ENCODE measurements at places on chromosomes 16 and 17. TPM values are rescaled to one million over a fixed set of nuclear protein-coding genes. Genes with fewer than 3 reads are reported as not detected.

The MEFV gene
- total RNA-seq, result 1.2 TPM

The KRT9 gene
- not detected for total RNA-seq

The FLII gene
- 528 TPM for total RNA-seq

The ZNF469 gene
- total RNA-seq, result 1.2 TPM

The PLA2G10 gene
- total RNA-seq, result not detected

The CBX4 gene
- total RNA-seq, result 14.1 TPM

The KCNG4 gene
- total RNA-seq, result not detected

DNA sequence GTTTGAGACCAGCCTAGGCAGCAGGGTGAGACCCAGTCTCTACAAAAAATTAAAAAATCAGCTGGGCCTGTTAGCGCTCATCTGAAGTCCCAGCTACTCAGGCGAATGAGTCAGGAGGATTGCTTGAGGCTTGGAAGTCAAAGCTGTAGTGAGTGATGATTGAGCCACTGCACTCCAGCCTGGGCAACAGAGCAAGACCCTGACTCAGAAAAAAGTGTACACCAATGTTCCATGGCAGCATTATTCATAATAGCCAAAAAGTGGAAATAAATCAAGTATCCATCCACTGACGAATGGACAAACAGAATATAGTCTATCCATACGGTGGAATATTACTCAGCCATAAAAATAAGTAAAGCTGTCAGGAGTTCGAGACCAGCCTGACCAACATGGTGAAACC lies 2.6 kb downstream of the NMRAL1 start:
- no peak for DNase-seq

GRCh38 chr17:76685366-76685765 lies 25.4 kb downstream of the MXRA7 start:
- DNase-seq, result no peak

GRCh38 chr17:64063088-64063487 lies 42.7 kb upstream of the ICAM2 start:
- no peak for DNase-seq

DNA sequence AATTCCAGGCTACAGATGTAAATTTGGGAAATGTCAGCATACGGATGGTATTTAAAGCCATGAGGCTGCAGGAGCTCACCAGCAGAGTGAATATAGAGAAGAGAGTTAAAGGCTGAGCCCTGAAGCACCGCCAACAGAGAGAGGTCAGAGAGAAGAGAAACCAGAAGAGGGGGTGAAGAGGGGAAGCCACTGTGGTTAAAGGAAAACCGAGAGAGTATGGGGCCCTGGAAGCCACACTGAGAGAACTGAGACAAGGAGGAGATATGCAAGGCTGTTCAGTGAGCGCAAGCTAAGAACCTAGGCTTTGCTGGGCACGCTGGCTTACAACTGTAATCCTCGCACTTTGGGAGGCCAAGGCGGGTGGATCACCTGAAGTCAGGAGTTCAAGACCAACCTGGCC lies 24.6 kb downstream of the COPRS start:
- DNase-seq, result no peak

DNA sequence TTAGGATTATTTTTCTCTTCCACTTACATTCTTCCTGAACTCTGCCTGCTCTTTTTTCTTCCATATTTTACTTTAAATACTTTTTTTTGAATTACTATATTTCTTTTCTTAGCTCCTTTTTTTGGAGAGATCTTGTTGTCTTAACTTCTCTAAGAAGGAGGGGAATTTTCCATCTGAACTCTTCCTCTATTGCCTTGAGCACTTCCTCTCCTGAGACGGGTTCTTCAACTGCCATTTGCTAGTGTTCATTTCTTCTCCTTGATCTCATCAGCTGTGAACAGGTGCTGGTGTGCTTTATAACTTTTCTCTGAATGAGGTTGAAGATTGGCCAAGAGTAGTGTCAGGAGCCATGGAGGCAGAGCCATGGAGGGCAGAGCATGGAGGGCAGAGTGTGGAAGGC lies 15.1 kb upstream of the CD300LD start:
- no peak for DNase-seq

DNA sequence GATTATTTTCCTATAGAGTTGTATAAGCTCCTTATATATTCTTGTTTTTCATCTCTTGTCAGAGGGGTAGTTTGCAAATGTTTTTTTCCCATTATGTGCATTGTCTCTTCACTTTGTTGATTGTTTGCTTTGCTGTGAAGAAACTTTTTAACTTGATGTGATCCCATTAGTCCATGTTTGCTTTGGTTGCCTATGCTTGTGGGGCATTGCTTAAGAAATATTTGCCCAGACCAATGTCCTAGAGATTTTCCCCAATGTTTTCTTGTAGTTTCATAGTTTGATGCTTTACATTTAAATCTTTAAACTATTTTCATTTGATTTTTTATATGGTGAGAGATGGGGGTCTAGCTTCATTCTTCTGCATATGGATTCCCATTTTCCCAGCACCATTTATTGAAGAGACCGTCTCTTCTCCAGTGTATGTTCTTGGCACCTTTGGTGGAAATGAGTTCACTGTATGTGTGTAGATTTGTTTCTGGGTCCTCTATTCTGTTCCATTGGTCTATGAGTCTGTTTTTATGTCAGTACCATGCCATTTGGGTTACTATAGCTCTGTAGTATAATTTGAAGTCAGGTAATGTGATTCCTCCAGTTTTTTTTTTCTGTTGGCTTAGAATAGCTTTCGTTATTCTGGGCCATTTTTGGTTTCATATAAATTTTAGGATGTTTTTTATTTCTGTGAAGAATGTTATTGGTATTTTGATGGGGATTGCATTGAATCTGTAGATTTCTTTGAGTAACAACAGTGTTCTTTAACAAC lies 165.8 kb downstream of the ABCA8 start:
- DNase-seq, result no peak

DNA sequence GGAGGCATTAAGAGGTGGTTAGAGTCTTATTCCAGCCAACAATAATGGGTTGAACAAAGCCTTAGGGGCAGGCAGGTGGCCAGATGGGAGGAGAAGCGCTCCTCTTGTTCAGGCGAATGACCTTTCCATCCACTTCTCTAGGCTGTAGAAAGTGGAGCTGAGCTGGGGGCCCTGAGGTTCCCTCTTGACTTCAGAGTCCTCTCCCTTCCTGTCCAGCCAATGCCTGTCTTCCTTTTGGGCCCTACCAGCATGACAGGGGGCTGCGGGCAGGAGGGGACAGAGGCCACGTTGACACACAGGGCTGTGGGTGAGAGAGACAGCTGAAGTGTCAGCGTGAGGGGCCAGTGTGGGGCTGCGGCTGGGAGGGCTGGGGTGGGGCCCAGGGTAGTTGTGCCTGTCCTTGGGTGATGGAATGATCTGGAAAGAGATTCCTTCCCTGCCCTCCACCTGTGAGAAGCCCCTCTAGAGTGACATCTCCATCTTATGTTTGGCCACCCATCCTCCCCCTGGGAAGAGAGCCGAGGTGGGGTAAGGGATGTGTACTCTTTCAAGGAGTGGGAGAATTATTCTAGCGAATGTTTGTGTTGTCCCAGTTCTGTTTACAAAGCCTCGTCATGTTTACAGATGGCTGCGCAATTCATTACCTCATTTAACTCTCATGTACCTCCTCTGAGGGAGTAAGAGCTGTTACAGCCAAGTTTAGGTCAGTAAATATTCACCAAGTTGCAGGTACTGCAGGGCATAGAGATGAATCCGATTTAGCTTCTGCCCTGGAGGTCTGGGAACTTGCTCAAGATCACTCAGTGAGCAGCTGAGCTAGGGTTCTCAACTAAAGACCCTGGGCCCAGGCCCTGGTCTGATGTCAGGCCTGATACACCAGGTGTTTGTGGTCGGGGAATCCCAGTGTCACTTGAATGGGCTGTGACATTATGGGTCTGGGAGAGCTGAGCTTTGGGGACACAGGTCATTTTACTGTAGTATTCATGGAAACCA lies 3.3 kb downstream of the ERBB2 start:
- DNase-seq, result no peak

GRCh38 chr17:72099919-72100318 lies 20.9 kb upstream of the SOX9 start:
- DNase-seq, result no peak

DNA sequence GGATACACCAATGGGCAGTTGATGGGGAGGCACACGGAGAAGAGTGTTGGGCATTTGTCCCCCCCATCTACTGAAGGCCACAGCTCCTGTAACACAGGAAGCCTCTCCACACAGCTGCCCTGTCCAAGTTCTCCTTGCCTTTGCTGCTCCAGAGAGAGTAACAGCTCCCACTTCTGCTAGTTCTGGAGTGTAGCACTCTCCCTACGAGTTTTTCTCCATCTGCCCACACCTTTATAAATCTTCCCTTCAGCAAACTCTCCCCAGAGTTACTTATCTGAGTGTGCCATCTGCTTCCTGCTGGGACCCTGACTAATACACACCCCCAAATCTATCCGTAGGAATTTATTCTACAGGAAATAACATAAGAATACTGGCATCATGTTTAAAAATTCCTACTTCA lies 42.6 kb upstream of the ERN1 start:
- no peak for DNase-seq

- peak; percentile 47 for DNase-seq
These were observed 19.5 kb downstream of the CDH11 start for GRCh38 chr16:65102326-65102725.

GRCh38 chr16:58317608-58318152 lies 22.9 kb upstream of the PRSS54 start:
- no peak for DNase-seq

DNA sequence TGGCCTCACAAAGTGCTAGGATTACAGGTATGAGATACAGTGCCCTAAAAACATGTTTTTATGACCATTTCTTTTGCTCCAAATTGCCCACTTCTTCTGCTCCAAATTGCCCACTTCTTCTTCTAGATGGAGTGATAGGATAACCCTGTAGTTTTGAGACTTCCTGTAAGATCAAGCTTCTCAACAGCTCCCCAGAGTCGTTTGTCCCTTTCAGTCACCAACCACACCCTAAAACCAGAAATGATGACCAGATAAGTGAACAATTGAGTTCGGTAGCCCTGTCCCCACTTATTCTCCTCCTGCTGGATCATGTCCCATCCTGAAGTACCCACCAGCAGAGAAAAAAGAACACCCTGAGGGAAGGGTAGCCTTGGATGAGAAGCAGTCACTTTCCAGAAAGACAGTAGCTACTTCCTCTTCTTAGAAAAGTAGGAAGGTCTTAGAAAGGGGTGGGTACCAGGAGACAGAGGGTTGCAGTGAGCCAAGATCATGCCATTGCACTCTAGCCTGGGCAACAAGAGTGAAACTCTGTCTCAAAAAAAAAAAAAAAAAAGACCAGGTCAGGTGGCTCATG lies 2.5 kb downstream of the ODAD4 start:
- DNase-seq, result no peak

DNA sequence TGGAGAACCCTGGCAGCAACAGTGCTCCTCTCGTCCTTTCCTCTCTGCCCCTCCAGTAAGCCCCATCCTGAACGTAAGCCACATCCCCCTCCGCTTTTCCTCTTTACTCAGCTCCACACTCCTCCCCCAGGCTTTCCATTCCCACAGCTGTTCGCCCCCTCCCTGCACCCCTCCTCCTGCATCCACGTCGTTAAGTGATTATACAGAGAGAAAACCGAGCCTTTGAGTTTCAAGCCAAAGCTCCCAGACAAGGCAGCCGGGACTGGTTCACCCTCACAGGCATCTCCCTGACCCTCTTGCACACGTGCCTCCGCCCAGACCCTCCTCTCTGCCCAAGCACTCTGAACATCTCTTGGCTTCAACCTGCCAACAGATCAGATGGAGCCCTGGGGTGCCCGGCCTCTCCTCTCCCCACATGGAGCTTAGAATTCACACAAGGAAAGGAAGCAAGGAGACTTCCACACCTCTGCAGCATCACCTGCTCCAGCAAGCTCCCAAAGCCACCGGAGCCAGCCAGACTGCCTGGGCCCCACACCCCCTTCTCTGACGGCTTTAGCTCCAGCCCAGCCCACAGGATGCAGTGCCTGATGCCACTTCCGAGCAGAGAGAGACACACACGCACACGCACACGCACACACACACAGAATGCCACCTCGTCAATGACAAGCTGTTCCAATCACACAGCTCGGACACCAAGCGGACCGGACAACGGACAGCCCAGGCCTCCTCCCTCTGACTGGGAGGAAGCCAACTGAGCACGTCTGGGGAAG lies 99.9 kb upstream of the CCL2 start:
- no peak for DNase-seq

GRCh38 chr16:24652803-24653202 lies 76.6 kb upstream of the TNRC6A start:
- no peak for DNase-seq

DNA sequence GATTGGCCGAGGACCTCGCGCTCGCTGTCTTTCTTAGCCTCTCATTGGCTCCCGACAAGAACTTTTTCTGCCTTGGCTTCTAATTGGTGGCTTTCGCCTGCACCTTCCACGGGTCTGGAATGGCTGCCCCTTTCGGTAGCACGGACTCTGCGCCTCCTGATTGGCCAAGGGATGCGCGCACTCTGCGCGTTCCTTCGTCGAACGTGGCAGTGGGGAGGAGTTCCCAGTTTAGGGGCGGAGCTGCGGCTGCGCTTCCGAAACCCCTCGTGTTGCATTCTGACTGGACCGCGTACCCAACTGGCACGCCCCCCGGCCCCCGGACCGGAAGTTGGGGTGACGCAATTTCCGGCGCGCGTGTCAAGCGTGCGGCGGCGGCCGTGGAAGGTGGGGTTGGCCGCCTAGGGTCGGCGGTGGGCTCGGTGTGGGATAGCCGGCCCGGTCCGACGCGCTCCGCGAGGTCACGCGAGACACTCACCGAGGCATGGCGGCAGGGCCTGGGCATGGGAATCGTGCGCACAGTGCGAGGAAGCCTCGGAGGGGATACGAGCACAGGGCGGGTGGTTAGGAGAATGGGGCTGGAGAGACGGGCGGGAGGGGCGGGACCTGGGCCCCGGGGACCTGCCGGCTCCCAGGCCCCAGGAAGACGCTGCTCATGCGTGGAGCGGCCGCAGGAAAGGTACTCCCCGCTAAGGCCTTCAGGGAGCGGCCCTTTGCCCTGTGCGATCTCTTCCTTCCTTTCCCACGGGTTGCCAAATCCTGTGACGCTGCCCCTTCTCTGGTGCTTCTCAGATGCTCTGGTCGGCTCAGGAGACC lies 627 bp upstream of the P4HB start:
- peak; percentile 100 for DNase-seq

GRCh38 chr16:15567823-15568222 lies 75.1 kb downstream of the MARF1 start:
- no peak for DNase-seq

- DNase-seq, result no peak
These were observed 418 bp downstream of the SOCS3 start for GRCh38 chr17:78359321-78359996.

GRCh38 chr16:17331071-17331607 lies 139.6 kb downstream of the XYLT1 start:
- no peak for DNase-seq

GRCh38 chr17:37086948-37087347 lies 138.2 kb downstream of the AATF start:
- no peak for DNase-seq

- no peak for DNase-seq
These were observed 391.6 kb downstream of the CDH11 start for GRCh38 chr16:64730261-64730660.

GRCh38 chr17:77214328-77214727 lies 73.6 kb downstream of the SEC14L1 start:
- DNase-seq, result no peak

DNA sequence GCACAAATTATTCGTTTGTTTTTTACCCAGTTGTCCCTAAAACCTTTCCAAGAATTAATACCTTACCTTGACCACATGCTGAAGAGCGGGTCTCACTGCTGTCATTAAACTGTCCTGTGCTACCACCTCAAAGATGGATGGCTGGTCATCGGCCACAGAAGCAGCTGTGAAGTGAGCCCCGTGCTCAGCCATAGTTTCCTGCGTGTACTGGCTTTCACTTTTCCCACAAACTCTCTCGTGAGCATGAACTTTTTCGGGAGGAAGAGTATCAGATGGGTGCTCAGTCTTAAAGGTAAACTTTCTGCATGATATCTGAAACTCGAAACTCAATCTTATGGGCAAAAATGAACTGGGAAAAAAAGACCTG lies 558 bp downstream of the PEX12 start:
- DNase-seq, result no peak

All from esophagus muscularis mucosa (tissue), 4 donors.